ENCODE measurements at places on chromosomes 7 and 10.

- no peak for DNase-seq
Measured at GRCh38 chr10:98115031-98115787, 19.2 kb upstream of the R3HCC1L start.

DNA sequence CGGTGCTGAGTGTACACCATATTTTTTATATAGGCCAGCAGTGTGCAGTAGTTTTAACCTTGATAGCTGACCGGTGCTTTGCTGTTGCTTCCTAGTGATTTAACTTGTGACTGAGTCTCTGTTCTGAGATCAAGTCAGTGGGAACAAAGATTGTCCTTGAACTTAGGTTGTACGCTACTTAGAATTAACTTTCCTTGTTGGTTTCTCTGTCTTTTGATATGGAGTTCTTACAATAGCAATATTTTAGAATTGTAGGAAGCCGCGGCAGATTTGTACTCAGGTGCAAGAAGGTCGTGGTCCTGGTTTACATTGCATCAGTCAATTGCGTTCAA is 1.3 kb downstream of the DDX21 start:
- DNase-seq, result no peak

GRCh38 chr7:114921631-114922025 is 266 bp upstream of the MDFIC start:
- DNase-seq, result no peak

DNA sequence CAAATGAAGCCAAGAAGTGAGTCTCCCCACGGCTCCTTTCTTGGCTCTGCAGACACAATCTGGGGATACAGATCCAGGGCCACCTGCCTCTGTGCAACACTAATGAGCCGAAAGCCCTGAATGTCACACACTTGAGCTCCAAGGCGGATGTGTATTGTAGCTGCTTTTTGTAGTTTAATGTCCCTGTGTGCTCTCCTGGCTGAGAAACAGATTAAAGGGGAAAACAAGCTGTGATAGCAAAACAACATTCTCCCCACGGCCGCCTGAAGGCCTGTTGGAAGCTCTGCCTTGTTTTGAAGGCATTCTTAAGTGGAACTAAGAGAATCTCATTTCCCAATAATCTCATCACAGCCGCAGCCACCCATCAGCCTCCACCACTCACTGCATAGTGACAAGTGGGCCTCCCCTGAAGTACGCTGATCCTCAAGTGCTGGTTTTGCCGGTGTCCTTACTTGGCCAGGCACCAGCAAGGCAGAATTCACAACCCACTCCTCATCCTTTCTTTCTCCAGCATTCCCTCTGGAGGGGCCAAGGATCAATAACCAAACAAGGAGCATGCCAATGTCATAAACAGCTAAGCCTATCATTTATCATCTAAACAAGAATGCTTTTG is 44.4 kb upstream of the AMPH start:
- no peak for DNase-seq

DNA sequence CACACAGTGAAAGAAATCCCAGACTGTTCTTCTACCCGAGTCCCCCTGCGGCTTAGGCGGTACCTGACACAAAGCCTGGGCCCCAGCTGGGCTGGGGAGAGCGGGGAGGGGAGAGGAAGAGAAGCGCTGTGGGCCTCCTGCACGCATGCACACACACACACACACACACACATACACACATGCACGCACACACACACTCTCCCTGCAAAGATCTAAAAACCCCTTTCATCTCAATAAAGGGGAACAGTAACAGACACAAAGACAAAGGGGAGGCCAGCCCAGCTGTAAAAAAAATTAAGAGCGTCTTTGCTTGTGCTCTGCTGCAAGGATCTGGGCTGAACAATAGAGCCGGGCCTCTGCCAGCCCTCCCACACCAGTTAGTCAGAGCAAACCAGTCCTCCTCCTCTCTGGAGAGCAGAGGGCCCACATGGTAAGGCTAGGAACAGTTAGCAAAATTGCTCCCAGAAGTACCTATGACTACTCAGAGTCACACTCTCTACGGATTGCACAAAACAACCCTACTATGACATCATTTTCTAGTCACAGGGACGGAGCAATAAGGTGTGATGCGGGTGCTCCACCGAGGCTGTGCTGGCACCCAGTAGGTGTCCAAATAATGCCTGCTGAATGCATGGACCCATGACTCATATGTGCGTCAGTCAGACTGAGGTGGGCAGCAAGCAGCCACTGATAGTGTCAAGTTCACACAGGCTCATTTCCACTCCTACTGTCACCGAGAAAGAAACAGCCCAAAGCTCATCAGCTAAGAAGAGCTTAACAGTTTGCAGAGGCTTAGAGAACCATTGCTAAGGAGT is 9.2 kb downstream of the ITPRIP start:
- peak; percentile 74 for DNase-seq

DNA sequence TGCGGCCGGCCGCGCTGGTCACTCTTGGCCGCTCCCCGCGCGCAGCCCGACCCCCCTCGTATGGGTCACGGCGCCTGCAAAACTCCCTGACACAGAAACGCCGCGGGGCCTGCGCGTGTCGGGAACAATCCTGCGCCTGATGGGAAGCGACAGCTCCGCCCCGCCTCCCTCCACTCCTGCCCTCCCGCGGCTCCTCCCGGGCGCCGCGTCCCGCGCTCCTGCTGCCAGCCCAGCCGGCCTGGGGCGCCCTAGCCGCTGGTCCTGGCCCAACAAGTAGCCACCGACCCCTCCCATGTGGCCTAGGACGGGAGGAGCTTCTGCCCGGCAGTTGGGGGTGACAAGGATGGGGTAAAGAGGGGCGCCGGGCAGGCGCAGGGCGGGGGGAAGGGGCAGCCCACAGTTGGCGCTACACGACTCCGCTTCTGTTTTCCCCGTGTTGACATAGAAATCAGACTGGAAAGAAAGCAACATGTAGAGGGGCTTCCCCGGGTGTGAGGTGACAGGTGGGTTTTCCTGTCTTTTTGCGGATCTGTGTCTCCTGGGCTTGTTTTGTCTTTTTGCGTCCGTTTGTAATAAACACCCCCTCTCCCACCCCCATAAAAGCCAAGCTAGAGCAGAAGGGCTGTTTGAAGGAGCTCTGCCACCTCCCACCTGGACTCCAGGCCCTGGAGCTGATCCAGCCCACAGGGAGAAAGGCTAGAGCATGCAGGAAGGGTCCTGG is 35.1 kb upstream of the PAX2 start:
- no peak for DNase-seq

DNA sequence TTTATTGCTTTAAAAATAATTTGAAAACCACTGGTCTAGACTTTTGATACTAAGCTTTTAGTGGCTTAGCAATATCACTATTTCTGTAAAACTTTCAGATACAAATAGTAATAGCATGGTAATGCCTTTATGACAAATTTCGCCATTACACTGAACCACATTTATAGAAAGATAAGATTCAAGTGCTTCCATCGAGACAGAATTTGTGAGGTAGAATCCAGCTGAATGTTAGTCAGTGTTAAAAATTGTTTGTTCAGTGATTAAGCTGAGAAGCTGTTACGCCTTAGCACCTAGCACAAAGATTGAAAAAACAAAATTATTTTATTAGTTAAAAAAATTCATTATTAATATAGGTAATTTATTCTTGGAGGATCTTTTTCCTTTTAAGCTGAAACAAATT is 36.5 kb downstream of the GNAT3 start:
- no peak for DNase-seq

GRCh38 chr7:14478834-14479510 is 423.6 kb downstream of the DGKB start:
- DNase-seq, result no peak

DNA sequence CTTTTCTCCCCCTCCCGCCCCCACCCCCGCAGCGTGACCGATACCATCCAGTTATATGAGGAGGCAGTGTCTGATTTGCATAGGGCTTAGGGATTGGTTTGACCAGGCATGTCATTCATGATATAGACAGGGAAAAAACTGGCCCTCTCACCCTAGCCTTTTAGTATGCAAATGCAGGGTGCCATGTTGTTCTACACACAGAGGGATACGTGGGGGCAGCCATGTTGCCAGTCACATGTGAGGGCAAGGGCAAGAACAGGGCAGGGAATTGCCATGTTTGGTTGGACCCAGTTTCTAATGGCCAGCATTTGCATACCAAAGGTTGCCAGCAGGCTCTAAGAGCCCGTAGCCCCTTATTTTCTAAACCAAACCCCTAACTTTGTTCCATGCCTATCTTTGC is 552.1 kb downstream of the SORCS1 start:
- no peak for DNase-seq

DNA sequence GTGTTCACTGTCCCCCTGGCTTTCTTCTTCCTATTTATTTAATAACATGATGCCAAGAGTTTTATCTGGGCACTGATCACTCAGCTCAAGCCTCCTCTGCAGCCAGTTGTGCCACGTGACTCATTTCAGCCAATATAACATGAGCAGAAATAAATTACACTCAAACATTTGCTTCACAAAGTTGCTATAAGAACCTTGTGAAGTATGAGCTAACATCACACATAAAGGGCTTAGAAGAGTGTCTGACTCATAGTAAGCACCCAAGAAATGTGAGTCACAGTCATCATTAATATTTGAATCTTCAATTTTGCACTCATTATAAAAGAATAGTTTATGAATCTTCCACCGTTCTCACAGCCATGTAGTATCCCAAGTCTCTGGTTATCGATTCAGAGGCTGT is 414.6 kb upstream of the NPVF start:
- no peak for DNase-seq

DNA sequence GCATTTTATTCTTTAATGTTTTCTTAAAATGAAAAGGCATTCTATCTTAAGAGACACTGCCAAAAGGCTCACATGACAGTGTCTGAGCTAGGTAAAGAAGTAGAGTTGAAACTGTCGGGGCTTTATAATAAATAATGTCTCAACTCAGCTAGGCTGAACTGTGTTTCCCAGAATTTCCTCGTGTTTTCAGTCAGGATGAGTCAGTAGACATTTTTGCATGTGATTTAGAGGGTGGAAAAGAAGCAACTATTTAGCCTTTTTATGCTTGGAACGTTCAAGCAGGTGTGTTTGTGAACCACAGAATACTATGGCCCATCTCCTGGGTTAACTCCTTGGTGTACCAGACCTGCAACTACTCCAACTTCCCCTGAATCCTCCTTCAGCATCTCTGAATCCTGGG is 23.4 kb upstream of the LIPA start:
- no peak for DNase-seq

DNA sequence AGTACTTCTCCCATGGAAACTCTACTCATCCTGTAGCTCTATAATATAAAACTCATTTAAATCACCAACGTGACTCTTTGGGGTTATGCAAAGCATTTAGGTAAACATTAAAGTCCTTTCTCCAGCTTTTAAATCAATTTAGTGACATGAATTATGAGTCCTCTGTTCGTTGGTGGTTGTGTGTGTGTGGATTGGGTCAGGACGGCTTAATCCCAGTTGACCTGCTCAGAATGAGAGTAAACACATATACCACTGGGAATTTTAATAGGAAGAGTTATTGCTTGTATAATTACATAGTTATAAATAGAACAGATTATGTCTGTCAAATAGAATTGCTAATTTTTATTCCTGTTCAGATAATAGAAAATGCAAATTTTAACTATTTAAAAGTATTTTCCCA is 30.7 kb upstream of the ADCY1 start:
- DNase-seq, result no peak

DNA sequence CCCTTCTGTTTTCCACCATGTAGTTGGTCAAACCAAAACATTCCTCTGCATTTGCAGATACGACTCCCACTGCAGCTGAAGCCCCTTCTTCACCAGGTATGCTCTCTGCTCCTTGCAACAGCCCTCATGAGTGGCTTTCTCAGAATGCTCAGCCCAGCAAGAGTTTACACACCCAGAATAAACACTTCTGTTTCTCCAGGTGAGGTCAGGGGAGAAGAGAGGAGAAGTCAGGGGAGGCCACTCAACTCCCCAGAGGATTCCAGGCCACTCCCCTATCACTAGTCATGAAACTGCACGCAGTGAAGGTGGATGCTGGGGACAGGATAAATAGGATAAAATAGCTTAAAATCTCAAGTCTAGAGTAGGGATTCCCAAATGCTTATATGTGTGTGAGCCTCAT is 31.2 kb downstream of the CUZD1 start:
- no peak for DNase-seq

DNA sequence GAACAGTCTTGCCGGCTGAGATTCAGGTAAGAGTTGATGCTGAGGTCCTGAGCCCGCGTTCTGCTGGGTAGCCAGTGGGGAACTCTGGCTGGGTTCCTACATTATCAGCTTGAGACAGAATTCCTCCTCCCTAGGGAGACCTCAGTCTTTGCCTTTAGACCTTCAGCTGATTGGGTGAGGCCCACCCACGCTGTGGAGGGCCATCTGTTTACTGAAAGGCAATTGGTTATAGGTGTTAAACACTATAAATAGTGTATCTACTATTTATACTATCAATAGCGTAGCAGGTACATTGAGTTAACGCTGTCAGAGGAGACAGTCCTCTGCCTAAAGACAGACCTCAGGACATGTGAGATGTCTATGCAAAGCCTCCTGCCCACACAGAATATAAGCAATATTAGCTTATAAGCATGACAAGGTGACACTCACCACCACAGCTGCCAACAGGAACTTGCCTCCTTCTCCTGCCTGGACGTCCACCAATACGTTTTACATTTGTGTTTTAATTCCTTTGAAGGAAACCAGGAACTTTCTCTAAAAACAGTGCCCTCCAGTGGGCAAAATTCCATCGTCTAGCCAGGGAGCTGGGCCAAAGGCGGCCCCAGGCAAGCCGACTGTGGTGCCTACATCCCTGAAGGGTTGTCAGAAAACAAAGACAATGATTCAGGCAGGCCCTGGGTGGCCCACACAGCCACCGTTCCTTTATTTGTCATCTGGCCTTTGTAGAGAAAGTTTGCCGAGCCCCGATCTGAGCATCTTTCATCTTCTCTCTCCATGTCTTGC is 58.8 kb downstream of the INSIG1 start:
- DNase-seq, result no peak

DNA sequence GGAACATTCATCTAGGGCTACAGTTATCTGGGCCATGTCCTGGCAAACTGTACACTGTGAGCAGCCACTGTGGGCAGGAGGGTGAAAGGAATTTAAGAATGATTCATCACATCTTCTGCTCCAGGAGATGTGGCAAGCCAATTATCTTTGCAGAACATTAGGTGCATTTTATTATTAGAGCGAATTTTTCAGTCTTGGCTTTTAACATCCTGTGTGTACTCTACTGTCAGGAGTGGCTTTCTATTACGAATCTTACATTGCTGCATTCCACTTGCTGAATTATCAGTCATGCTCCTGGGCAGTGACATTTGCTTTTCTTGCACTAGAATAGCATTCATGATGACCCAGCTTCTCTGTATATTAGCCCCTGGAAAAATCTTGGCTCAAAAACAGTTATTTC is 109.2 kb upstream of the TARP start:
- no peak for DNase-seq

DNA sequence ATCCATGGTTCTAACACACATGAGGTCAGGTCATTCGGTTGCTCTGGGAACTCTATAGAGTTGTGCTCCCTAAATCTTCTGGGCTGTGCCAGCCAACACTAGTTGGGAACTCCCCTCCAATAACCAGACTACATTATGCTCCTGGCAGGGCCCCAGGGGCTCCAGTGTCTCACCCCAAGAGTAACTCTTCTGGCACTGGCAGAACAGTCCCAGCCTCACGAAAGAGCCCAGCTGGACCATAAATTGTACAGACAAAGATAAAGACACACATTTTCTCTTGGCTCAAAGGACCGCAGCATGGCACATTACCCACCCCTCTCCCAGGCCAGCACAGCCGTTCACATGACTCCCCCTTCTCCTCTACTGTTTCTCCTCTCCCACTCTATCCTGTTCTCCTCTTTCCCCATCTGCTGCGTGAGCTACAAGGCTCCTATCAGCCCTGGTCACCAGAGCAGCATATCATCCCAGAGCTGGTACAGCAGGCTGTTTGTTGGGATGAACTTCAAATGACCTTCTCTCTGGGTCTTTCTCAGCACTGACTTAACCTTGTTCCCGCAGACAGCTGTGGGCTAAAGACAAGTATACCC is 230.6 kb downstream of the PLXNA4 start:
- no peak for DNase-seq

GRCh38 chr7:36658335-36659171 is 65.7 kb downstream of the AOAH start:
- DNase-seq, result no peak
